ENCODE measurements at places on chromosomes 11 and 22. TPM values are rescaled to one million over a fixed set of nuclear protein-coding genes. Genes with fewer than 3 reads are reported as not detected.

The PDGFB gene
- not detected for total RNA-seq

The HPX gene
- 0.22 TPM for total RNA-seq

The MUC5AC gene
- not detected for total RNA-seq

The PVALB gene
- not detected for total RNA-seq

The PRG3 gene
- total RNA-seq: not detected

The KRTAP5-9 gene
- not detected for total RNA-seq

The OR10A2 gene
- not detected for total RNA-seq

The SYT12 gene
- 2.8 TPM for total RNA-seq

The P2RX3 gene
- total RNA-seq: not detected

GRCh38 chr11:19499026-19499669 lies 213.5 kb upstream of the NAV2 start:
- H3K27me3 ChIP-seq: no peaks in the 10 kb centered on the region
- peaks cover 27% of the 10 kb centered on the region for H3K4me1 ChIP-seq
- no peaks in the 10 kb centered on the region for H3K36me3 ChIP-seq
- H3K4me3 ChIP-seq: 0 out of 2 replicates have a peak overlapping the region, but pooled peaks have one; percentile 1
- peak; percentile 93 for DNase-seq

DNA sequence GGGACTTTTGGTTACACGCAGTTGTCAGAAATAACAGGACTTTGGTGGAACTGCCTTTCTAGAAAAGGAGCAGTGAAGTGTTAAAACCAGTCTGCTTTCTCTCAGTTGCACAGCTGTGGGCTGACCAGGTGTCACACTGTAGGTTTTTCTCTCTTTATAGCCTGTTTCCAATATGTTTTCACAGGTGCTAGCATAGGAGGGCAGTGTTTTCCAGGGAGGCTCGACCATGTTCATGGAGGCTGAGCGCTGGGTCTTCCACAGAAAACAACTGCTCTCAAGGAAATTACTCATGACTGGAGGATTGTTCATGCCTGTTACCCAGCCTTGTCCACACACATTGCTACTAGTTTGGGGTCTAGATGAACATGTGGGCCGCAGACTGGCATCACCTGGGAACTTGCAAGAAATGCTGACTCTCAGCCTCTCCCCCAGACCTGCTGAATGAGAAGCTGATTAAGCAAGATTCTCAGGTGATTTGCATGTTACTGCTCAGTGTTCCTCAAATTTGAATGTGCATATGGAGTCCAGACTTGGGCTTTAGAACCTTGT lies 157.7 kb downstream of the MAML2 start:
- peaks cover 47% of the 10 kb centered on the region for H3K4me1 ChIP-seq
- no peaks in the 10 kb centered on the region for H3K27me3 ChIP-seq
- H3K4me3 ChIP-seq: no peak overlapping the region
- H3K27ac ChIP-seq: no peak overlapping the region
- DNase-seq: no peak
- H3K36me3 ChIP-seq: no peaks in the 10 kb centered on the region

DNA sequence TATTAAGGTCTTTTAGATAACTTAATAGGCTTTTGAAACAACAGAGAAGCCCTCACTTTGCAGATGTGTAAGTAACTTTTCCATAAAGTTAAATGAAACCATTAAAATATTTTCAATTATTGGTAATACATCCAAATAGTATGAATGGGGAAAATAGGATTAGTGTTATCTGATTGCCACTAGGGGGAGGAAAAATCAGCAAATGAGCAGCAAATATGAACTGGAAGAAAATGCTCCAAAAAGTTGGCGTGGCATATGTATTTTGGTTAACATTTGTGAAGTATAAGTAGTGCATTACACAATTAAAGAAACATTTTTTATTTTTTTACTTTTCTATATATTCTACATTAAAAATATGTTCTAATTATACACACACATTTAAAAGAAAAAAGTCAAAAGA lies 259.8 kb upstream of the ANO5 start:
- H3K4me1 ChIP-seq: no peaks in the 10 kb centered on the region
- peak; percentile 9 for DNase-seq
- no peaks in the 10 kb centered on the region for H3K27me3 ChIP-seq
- H3K27ac ChIP-seq: no peak overlapping the region
- H3K4me3 ChIP-seq: no peak overlapping the region

GRCh38 chr22:38706901-38707195 lies 1.1 kb downstream of the GTPBP1 start:
- no peaks in the 10 kb centered on the region for H3K27me3 ChIP-seq
- H3K4me1 ChIP-seq: peaks cover 20% of the 10 kb centered on the region
- peak overlapping the region; percentile 88 for H3K4me3 ChIP-seq
- DNase-seq: peak; percentile 59

- no peak for DNase-seq
- no peaks in the 10 kb centered on the region for H3K27me3 ChIP-seq
- no peak overlapping the region for H3K4me3 ChIP-seq
- no peaks in the 10 kb centered on the region for H3K36me3 ChIP-seq
- no peaks in the 10 kb centered on the region for H3K4me1 ChIP-seq
These were observed 7.6 kb upstream of the OR52K2 start for GRCh38 chr11:4441515-4441914.

GRCh38 chr11:36417154-36417553 lies 92.9 kb downstream of the TRAF6 start:
- H3K4me1 ChIP-seq: peaks cover 29% of the 10 kb centered on the region
- H3K27me3 ChIP-seq: no peaks in the 10 kb centered on the region
- no peak overlapping the region for H3K4me3 ChIP-seq

DNA sequence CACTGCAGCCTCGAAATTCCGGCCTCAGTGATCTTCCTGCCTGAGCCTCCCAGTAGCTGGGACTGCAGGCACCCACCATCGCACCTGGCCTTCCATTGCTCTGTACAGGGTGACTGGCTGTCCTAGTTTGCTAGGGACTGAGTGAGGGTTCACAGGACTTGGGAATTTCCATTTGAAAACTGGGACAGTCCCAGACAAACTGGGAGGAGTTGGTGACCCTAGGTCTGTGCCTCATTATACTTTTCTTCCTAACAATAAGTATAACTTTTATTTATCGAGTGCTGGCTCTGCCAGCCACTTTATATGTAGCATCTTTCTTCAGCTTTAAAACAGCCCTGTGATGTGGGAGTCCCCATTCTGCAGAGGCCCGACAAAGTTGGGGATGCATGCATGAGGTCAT lies 25.5 kb downstream of the TCP11L1 start:
- DNase-seq: no peak
- H3K4me3 ChIP-seq: no peak overlapping the region
- H3K4me1 ChIP-seq: peaks cover 34% of the 10 kb centered on the region
- no peak overlapping the region for H3K27ac ChIP-seq
- H3K36me3 ChIP-seq: peaks cover 17% of the 10 kb centered on the region

GRCh38 chr11:44784436-44784760 lies 57.6 kb downstream of the TSPAN18 start:
- no peaks in the 10 kb centered on the region for H3K36me3 ChIP-seq
- no peak overlapping the region for H3K27ac ChIP-seq
- H3K4me3 ChIP-seq: no peak overlapping the region
- peaks cover 43% of the 10 kb centered on the region for H3K27me3 ChIP-seq
- H3K4me1 ChIP-seq: no peaks in the 10 kb centered on the region

DNA sequence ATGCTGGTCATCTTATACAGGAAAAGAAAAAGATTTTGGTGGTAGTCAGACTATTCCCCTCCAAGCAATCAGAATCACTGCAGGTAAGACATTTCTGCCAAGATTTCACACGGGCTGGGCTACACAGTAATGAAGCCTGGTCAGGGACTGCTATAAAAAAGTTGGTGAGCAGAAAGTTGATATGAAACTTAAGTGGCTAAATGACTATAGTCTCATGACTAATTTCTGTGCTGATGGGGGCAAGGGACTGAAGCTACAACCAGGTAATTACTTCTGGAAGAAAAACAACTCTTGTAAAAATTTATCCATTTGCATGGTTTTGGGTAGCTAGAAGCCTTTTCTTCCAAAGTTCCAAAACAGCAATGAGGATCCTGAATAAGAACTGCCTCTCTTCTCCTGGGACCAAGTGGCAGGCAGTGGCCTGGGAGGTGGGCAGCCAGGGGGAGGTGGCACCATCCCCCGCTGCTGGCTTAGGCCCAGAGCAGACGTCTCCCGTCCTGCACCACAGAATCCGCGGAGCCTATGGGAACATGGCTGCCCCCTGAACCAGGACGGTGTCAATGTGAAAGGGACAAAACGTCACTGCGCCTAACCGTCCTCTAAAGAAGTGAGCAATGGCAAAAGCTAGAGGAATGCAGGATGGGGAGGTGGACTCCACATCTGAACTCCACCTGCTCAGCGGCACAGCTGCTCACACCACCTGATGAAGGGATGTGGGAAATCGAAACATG lies 122.6 kb upstream of the LMO1 start:
- H3K4me3 ChIP-seq: no peak overlapping the region
- H3K36me3 ChIP-seq: no peaks in the 10 kb centered on the region
- H3K27ac ChIP-seq: no peak overlapping the region
- peaks cover 16% of the 10 kb centered on the region for H3K27me3 ChIP-seq

DNA sequence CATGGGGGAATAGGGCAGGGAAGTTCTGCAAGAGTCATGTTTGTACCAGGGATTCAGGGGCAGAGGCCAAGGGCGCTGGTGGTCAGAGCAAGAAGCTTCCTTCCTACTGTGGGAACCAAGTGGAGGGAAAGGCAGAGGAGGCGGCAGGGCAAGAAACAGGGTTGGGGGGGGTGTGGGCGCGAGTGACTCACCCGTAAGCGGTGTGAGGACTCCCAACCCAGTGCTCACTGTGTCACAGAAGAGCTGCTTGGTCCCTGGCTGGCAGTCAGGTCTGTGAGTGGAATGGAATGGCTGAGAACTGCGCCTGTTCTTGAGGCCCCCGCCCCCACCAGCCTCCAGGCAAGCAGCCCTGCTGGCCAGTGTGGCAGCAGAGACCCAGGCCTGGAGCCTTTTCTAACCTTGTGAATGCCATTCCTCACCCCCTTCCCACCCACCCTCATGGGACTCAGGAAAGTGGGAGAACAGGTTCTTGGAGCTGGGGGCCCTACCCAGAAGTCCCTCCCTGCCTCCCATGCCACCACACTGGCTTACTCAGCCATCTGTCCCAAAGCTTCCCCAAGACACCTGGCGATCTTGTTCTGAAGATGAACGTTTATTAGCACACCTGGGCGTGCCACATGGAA lies 4.7 kb downstream of the LRRC10B start:
- DNase-seq: no peak
- H3K4me1 ChIP-seq: no peaks in the 10 kb centered on the region
- H3K36me3 ChIP-seq: no peaks in the 10 kb centered on the region

GRCh38 chr22:22684580-22685561 lies 40.5 kb downstream of the GGTLC2 start:
- H3K36me3 ChIP-seq: no peaks in the 10 kb centered on the region
- no peaks in the 10 kb centered on the region for H3K27me3 ChIP-seq
- H3K4me3 ChIP-seq: no peak overlapping the region
- peak; percentile 87 for DNase-seq
- H3K4me1 ChIP-seq: peaks cover 8% of the 10 kb centered on the region
- H3K27ac ChIP-seq: no peak overlapping the region

DNA sequence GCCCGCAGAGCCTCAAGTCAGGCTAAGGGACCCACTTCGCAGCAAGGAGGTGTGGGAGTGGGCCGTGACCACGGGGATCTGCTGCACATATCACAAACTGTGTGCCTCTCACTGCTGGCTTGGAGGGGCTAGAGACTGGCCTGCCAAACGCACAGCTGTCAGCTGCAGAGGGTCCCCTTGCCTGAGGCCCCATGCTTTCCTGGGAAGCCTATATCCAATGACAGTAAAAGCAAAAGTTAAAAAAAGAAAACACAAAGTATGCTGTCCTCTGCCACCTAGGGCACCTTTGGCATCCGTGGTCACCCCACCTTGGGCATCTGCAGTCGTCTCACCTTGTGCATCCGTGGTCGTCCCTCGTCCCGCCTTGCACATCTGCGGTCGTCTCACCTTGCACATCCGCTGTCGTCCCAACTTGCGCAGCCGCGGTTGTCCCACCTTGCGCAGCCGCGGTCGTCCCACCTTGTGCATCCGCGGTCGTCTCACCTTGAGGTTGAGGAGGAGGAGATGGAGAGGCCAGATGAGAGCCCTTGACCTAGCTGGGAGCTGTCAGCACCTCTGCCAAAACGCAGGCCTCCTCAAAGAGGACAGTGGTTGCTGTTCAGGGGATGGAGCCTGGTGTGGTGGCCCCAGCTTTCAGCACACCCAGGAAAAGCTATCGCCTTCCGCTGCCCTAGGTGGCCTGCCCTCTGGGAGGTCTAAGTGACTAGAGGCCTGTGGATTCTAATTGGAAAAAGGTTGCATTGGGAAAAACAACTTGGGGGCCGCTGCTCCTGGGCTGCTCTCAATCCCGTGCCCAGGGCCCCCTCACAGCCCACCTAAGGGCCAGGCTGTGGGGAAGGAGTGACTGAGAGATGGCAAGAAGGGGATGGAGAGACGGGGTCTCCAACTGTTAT lies 90.5 kb downstream of the MYEOV start:
- H3K27me3 ChIP-seq: no peaks in the 10 kb centered on the region
- H3K4me3 ChIP-seq: no peak overlapping the region
- no peak for DNase-seq
- H3K27ac ChIP-seq: no peak overlapping the region
- no peaks in the 10 kb centered on the region for H3K4me1 ChIP-seq

DNA sequence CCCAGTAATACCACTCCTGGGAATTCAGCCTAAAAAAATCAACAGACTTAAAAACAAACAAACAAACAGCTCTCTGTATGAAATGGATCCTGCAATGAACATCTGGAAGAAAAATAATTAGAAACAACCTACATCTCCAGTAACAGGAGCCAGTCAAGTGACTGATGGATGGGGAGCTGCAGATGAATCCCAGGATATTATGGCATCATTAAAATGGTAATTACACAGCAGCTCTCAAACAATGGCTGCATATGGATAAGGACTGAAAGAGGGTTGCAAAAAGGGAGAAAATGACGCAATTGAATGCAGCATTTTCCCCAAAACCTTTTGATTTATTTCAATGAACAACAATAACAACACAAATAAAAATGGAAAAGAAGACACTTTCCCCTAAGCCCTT lies 4.1 kb downstream of the NPTXR start:
- H3K4me1 ChIP-seq: no peaks in the 10 kb centered on the region
- no peaks in the 10 kb centered on the region for H3K36me3 ChIP-seq
- DNase-seq: no peak
- H3K27me3 ChIP-seq: no peaks in the 10 kb centered on the region
- no peak overlapping the region for H3K27ac ChIP-seq
- H3K4me3 ChIP-seq: no peak overlapping the region

- no peak overlapping the region for H3K4me3 ChIP-seq
- H3K4me1 ChIP-seq: no peaks in the 10 kb centered on the region
- no peaks in the 10 kb centered on the region for H3K36me3 ChIP-seq
- H3K27ac ChIP-seq: no peak overlapping the region
- DNase-seq: peak; percentile 41
These were observed 2.2 kb downstream of the FXYD2 start for GRCh38 chr11:117822074-117823033.

Measured in GM23248 (cell line).